ENCODE measurements at places on chromosomes 7 and 10.

GRCh38 chr10:89163265-89163995 is 43.7 kb downstream of the CH25H start:
- DNase-seq: no peak

- DNase-seq: no peak
Measured at GRCh38 chr10:52659085-52659484, 113.5 kb downstream of the MBL2 start.

- DNase-seq: no peak
Measured at GRCh38 chr10:68303849-68304412, 27.9 kb upstream of the HNRNPH3 start.

GRCh38 chr7:130923365-130923764 is 189.4 kb upstream of the KLF14 start:
- DNase-seq: no peak

- no peak for DNase-seq
Measured at GRCh38 chr7:39525926-39526325, 40.3 kb upstream of the YAE1 start.

- DNase-seq: peak; percentile 41
Measured at GRCh38 chr10:930625-931325, 730 bp downstream of the LARP4B start.

- no peak for DNase-seq
Measured at GRCh38 chr7:277228-277627, 12.7 kb upstream of the FOXL3 start.

GRCh38 chr10:34938399-34938670 is 123.2 kb upstream of the PARD3 start:
- DNase-seq: no peak

- DNase-seq: no peak
Measured at GRCh38 chr10:44895280-44895679, 15.9 kb upstream of the TMEM72 start.

- DNase-seq: peak; percentile 72
Measured at GRCh38 chr7:29609162-29610037, 45.8 kb downstream of the PRR15 start.

DNA sequence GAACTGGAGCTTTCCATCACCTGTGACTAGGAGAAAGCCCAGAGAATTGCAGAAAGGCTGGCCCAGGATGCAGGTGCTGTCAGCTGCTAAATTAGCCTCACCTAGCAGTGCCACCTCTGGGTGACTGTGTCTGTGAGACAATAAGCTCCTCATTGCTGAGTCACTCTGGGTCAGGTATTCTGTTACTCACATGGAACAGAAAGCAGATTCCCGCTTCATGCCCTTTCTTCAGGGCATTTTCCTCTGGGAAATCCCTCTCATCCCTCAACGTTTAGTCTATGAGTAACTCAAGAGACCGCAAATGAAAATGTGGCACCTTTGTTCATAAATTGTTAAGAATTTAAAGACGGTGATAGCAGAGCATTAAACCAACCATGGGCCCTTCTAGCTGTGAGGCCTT is 184.0 kb downstream of the ADAM12 start:
- no peak for DNase-seq

- no peak for DNase-seq
Measured at GRCh38 chr10:8136736-8137135, 82.2 kb downstream of the GATA3 start.

DNA sequence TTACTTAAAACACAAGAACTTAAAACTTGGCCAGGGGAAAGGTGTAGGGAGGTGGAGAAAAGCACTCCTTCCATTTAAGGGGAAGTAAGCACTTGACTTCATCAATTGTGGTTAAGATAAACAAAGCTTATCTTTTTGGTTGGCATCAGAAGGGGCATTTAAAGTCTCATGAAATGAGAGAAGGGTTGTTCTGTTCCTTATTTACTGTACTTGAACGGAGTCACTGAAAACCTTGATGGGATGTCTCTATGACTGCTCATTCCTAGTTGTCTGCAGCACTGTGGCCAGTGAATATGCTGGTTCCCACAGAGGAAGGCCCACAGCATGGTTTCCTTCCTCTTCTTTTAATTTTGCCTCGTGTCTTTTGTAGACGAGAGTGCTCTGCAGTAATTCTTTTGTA is 229.3 kb downstream of the AUTS2 start:
- no peak for DNase-seq

DNA sequence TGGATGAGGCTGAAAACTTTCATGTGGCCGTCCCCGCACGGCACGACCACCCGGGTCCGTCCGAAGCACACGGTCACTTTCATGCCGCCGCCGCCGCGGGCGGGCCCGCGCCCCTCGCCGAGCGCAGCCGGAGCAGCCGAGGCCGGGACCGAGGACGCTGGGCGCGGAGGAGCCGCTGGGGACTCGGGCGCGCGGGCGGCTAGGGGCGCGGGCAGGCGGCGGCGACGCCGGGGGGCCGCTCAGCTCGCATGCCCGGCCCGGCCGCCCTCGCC is 247 bp downstream of the PARD3 start:
- DNase-seq: no peak

DNA sequence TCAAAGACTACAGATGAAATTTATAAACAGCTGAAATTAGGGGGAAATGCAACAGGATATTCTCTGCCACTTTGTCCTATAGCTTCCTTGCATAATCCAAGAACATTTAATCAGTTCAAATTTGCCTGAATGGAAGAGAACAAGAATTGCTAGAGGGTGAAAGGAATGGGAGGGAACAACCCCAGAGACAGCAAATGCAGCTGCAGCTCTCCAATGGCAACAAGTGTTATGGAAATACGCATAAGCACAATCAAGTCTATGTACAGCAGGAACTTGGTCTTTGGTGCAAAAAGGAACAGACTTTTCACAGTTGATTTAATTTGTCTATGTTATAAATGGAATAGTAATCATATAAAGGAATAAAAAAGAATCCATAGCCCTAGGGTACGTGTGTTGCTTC is 269.0 kb upstream of the ETV1 start:
- no peak for DNase-seq

DNA sequence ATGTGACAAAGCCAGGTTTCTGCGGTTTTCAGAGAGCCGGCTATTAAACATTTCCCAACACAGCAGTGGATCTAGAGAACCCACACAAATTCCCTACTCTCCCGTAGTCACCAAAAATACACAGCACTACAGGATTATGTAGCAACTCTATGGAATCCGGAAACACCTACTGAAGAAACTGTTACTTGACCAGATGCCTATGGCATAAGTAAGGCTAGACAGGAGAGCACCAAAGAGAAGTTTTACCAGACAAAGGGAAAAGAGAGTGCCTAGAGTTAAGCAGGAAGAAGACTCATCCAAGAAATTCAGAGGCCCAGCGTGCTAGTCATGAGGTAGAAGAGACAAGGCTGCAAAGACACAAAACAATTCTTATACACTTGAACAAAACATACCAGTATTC is 321.1 kb downstream of the PARD3 start:
- no peak for DNase-seq

- DNase-seq: no peak
Measured at GRCh38 chr7:120185940-120186682, 86.9 kb upstream of the KCND2 start.

GRCh38 chr7:131108212-131108940 is 219.3 kb upstream of the MKLN1 start:
- no peak for DNase-seq

- DNase-seq: no peak
Measured at GRCh38 chr10:121791761-121792160, 136.1 kb downstream of the ATE1 start.

- DNase-seq: no peak
Measured at GRCh38 chr10:71231206-71231605, 18.8 kb downstream of the UNC5B start.

DNA sequence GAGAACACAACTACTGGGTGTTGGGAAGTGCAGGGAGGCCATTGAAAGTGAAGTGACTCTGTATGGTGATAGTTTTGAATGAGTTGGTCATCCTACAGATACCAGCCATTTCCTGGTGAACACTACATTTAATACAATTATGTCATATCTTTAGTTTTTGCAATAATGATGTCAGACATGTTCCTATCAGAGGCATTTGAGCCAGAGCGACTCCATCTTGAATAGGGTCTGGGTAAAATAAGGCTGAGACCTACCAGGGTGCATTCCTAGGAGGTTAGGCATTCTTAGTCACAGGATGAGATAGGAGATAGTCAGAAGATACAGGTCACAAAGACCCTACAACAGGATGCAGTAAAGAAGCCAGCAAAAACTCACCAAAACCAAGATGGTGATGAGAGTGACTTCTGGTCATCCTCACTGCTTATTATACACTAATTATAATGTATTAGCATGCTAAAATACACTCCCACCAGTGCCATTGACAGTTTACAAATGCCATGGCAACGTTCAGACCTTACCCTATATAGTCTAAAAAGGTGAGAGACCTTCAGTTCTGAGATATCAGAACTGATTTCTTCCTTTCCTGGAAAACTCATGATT is 28.2 kb downstream of the ADK start:
- no peak for DNase-seq

- no peak for DNase-seq
Measured at GRCh38 chr10:575402-576129, 113.9 kb downstream of the DIP2C start.

DNA sequence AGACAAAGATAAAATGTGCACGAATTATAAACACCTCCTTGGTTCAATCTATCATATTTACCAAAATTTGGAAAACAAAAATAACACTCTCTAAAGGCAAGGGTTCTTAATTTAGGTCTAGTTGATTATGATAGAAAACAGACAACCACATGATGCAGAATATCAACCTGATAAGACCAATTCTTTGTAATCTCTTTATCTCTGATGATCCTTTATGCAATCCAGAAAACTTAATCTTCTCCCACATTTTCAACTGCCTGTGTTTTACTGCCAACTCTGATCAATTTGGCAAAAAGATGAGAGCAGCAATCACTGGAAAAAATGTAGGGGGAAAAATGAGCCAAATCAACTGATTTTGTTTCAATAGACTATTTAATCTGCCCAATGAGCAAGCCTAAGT is 148.5 kb downstream of the LRRN3 start:
- no peak for DNase-seq

DNA sequence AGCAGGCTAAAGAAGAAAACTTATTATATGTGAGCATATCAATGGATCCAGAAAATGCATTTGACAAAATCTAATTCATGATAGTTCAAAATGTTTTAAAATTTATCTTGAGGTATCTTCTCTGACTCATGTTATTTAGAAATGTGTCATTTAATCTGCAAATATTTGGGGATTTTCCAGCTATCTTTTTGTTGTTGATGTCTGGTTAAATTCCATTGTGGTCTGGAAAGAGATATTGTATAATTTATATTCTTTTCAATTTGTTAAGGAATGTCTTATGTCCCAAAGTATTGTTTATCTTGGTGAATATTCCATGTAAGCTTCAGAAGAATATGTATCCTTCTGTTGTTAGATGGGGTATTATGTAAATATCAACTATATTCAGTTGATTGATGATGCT is 942.5 kb downstream of the KCNMA1 start:
- no peak for DNase-seq

- no peak for DNase-seq
Measured at GRCh38 chr10:114131094-114131493, 42.9 kb downstream of the CCDC186 start.

DNA sequence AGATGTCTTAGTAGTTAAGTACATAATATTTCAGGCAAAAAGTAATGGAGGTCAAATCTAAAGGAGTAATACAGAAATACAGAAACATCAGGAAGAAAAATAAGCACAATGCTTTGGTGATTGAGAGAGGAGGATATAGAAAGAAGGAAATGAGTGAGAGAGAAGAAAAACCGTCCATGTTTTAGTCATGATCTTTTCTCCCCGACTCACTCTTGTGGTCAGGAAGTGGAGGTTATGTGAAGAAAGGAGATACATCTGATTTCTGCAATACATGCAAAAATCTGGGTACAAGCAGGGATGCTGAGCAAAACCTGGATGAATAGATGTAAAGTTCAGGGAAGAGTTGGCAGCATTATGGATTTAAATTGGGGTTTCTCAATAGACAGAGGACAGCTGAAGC is 1122.5 kb downstream of the SORCS3 start:
- no peak for DNase-seq

DNA sequence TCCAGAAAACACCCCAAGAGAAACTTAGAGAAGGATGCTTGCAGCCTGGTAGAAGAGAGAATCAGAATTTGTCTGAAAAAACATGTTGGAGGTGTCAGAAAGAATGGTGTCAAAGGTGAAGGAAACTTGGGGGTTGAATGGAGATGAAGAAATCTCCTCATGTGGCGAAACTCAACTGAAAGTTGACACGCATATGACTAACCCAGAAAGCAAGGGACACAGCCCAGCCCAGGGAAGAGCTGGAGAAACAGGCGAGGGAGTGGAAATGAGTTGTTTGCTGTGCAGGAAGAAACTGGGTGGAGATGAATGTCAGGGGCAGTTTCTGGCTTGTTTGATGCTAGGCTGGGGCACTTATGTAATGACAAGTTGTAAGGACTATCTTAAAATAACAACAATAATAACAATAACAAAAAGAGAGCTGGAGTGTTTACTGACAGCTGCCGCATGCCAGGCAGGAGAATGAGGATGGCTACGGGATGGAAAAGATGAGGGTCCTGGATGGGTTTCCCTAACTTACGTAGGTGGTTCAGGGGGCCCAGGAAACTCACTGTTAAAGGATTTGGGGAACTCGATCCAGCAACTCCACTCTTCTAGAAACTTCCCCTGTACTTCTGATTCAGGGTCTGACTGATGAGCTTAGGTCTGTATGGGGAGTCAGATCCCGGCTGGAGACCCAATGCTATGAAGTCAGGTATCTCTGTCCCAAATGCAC is 57.4 kb downstream of the MAP3K8 start:
- no peak for DNase-seq

DNA sequence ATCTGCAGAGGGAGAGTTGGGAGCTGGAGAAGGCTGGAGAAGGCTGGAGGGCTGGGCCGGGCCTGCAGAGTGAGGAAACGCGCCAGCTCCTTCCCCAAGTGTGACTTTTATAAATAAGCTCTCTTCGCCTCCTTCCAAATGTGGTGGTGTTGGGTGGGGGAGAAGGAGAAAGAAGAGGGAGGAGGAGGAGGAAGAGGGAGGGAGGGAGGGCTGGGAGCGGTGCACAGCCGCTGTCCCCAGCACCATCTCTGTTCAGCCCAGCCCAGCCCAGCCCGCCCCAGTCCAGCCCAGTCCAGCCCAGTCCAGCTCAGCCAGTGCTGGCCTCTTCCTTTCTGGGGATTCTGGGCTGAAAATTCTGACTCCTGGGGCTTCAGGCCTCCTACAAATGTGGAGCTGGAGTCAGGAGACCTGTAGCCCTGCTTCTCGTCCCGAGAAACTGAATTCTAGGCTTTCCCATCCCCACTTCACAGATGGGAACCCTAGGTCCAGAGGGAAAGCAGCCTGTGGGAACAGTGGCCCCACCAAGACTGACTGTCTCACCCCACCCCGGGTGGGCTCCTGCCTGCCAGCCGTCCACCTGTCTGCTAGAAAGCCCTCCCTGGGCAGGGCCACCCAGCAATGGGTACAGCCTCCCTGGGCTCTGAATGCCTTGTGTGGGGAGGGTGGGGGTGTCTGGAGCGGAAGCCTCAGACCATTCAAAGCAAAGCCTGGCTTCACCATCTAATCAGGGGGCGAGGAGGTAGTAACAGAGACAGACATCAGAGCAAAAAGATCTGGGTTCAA is 2.3 kb downstream of the STX1A start:
- no peak for DNase-seq

DNA sequence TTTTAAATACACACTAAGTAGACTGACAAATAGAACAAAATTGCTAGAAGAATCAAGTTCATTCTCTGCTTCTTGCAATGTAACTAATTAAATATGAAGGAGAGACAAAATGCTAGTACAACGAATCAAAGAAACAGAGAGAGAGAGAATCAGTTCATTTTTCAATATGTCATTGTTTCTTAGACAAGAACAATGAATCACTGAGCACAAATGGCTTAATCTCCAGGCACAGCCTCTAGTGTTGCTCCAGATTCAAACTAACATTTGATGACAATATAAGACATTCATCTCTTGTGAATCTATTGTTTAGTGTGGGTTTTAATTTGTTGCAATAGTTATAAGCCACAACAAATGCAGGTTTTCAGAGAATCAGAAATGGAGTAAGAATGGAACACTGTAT is 357.4 kb upstream of the TMEM229A start:
- DNase-seq: no peak
